ENCODE measurements at places on chromosomes 1 and 21. TPM values are rescaled to one million over a fixed set of nuclear protein-coding genes. Genes with fewer than 3 reads are reported as not detected.

Gene SNRPE
- total RNA-seq: 344 TPM

Gene DCDC2B
- not detected for total RNA-seq

Gene BMP8B
- total RNA-seq: 0.36 TPM

Gene FCGR1A
- total RNA-seq: not detected

Gene FAM151A
- not detected for total RNA-seq

Gene LYPD8
- total RNA-seq: not detected

Gene CELF3
- total RNA-seq: not detected

- no peak overlapping the region for H3K27ac ChIP-seq
- no peak overlapping the region for H3K4me3 ChIP-seq
- no peaks in the 10 kb centered on the region for H3K36me3 ChIP-seq
- no peaks in the 10 kb centered on the region for H3K27me3 ChIP-seq
- peaks cover 2% of the 10 kb centered on the region for H3K4me1 ChIP-seq
- DNase-seq: no peak
Measured at GRCh38 chr1:246947255-246947654, 15.5 kb upstream of the AHCTF1 start.

DNA sequence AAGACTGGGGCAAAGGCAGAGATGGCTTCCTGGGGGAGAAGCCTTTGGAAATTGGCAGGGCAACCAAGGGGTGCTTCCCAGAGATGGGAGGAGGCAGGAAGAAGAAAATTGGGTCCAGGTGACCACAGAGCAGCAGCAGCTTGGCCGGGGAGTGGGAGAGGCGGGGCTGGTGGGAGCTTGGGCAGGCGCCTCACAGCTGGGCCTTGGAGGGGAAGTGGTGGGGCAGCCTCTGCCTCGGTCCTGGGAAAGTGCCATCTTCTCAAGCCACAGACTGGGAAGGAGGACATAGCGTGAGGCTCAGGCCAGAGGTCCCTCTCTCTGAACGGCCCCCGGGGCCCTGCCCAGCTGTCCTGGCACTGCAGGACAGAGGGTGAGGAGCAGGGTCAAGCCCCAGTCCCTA is 24.0 kb upstream of the WASF2 start:
- H3K27me3 ChIP-seq: no peaks in the 10 kb centered on the region
- no peak for DNase-seq
- no peak overlapping the region for H3K4me3 ChIP-seq
- peaks cover 20% of the 10 kb centered on the region for H3K4me1 ChIP-seq

GRCh38 chr1:203422116-203422515 is 53.5 kb upstream of the PRELP start:
- no peaks in the 10 kb centered on the region for H3K4me1 ChIP-seq
- H3K4me3 ChIP-seq: no peak overlapping the region
- H3K27ac ChIP-seq: no peak overlapping the region
- DNase-seq: no peak

DNA sequence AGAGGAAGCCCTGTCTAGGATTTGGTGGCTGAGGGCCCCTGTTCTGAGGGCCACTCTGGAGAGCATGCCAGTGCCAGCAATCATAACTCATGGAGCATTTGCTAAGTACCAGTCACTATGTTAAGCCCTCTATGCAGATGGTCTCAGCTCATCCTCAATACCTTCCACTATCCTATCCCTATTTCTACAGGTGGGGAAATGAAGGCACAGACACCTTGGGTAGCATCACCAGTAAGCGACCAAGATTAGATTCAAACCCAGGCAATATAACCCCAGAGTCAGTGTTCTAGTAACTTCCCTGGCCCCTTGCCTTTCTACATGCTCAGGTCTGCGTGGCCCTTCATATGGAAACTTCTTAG is 7.9 kb upstream of the NBPF1 start:
- no peaks in the 10 kb centered on the region for H3K4me1 ChIP-seq
- H3K27me3 ChIP-seq: no peaks in the 10 kb centered on the region
- H3K36me3 ChIP-seq: peaks cover 5% of the 10 kb centered on the region
- H3K4me3 ChIP-seq: no peak overlapping the region
- H3K27ac ChIP-seq: no peak overlapping the region

DNA sequence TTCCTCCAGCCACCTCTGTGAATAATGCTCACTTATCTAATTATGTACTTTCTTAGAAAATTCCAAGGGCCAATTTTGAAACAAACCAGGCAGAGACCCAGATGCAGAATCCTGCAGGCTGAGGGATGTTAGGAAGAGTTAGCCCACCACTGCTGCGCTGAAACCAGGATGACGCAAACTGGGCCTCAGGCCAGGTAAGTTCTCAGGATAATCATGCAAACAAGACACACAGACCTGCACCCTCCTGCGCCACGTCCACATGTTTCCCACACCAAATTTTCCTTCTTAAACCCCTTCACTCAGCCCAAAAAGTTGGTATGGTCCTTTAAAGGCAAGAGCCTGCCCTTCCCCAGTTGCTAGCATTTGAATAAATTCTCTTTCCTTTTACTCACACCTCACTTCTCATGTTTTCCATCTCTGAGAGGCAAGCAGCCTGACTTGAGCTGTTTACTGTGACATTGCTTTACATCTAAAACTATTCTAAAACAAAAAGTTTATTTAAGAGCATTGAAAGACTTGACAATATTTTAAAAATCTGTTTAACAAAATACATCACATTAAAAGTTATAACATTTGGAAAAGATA is 887.1 kb downstream of the LRRIQ3 start:
- no peaks in the 10 kb centered on the region for H3K27me3 ChIP-seq
- H3K4me3 ChIP-seq: no peak overlapping the region
- no peaks in the 10 kb centered on the region for H3K4me1 ChIP-seq
- no peak overlapping the region for H3K27ac ChIP-seq

DNA sequence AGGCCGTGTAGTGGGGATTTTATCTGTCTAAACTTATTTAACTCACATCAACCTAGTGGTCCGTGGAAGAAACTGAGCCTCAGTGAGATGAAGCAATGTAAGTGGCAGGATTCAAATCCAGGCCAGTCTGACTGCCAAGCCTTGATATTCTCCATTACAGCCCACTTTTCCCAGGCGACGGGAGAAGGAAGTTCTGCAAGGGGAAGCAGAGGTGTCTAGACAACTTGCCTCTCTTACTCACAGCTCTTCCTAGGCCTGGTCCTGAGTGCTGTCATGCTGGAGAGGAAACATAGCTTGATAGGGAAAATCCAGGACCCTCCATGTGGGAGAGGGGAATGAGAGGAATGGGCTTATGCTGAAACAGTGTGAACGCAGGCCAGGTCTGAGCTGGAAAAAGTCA is 9.1 kb downstream of the CTSE start:
- H3K27ac ChIP-seq: no peak overlapping the region
- no peaks in the 10 kb centered on the region for H3K27me3 ChIP-seq
- H3K4me1 ChIP-seq: peaks cover 30% of the 10 kb centered on the region
- no peak for DNase-seq
- no peaks in the 10 kb centered on the region for H3K36me3 ChIP-seq

DNA sequence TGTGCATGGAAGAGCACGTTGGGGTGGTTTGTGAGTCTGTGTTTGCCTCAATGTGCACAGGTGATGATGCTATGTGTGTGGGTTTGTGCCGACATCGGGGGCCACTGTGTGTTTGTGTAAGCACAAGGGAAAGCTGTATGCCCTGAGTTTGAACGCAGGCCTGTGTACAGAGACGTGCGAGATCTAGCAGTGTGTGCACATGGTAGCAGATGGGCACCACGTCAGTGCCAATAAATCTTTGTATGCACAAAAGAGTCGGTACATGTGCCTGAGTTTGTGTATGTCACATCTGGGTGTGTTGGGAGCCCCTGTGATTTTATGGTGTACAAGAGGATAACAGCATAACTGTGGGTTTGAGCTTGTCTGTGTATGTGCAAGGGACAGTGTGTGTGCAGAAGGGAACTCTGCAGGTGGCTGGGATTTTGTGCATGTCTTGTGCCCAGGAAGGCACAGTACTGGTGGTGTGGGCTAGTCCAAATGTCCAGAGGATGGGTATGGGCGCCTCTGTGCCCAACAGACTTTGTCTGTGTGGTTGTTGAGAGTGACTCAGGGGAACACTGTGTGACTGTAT is 32.0 kb upstream of the WASF2 start:
- no peaks in the 10 kb centered on the region for H3K27me3 ChIP-seq
- H3K4me3 ChIP-seq: peak overlapping the region; percentile 97
- peaks cover 68% of the 10 kb centered on the region for H3K4me1 ChIP-seq
- H3K36me3 ChIP-seq: peaks cover 35% of the 10 kb centered on the region
- DNase-seq: peak; percentile 49
- peak overlapping the region; percentile 96 for H3K27ac ChIP-seq

- H3K27me3 ChIP-seq: peaks cover 8% of the 10 kb centered on the region
- H3K4me1 ChIP-seq: no peaks in the 10 kb centered on the region
- H3K36me3 ChIP-seq: no peaks in the 10 kb centered on the region
- H3K4me3 ChIP-seq: no peak overlapping the region
- DNase-seq: no peak
- no peak overlapping the region for H3K27ac ChIP-seq
Measured at GRCh38 chr1:162230517-162230916, 146.1 kb downstream of the SPATA46 start.

DNA sequence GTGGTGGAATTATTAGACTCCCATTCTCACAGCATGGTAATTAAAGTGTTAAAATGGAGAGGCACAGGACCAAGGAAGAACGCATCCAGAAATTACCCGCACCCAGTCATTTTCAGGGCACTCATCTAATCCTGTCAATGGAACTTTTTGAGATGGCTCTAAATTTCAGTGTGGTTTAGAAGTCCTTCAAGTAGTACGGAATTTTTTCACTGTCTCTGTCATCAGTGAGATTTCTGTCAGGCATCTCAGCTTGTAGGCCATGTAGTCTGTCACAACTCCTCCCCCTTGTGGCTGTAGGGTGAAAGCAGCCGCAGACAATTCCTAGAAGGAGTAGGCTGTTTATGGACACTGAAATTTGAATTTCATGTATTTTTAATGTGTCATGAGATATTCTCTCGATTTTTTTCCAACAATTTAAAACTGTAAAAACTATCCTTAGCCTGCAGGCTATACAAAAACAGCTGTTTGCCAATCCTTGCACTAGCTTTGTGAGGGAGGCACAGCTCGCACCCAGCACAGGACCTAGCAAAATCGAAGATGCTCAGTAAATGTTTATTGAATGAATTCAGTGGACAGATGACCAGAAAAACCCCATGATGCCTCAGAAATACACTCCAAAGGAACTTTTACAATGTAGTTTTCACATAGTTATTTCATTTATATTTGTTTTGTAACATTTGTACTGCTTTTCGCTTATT is 6.6 kb upstream of the NUP133 start:
- peak; percentile 66 for DNase-seq
- peaks cover 2% of the 10 kb centered on the region for H3K36me3 ChIP-seq
- no peak overlapping the region for H3K4me3 ChIP-seq
- H3K4me1 ChIP-seq: peaks cover 8% of the 10 kb centered on the region
